ENCODE measurements at places on chromosomes 13 and 19.

DNA sequence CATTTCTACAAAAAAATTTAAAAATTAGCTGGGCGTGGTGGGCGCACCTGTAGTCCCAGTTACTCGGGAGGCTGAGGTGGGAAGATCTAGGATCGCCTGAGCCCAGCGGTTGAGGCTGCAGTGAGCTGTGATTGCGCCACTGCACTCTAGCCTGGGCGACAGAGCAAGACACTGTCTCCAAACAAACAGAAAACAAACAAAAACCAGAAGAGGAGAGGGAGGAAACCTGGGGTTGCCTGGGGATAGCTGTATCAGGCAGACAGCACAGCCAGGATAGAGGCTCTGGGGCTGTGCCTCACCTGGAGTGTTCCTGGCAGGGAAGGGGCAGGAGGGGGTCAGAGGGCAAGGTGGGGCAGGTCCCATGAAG, 2.6 kb upstream of the POLR2E start:
- no peak for DNase-seq

DNA sequence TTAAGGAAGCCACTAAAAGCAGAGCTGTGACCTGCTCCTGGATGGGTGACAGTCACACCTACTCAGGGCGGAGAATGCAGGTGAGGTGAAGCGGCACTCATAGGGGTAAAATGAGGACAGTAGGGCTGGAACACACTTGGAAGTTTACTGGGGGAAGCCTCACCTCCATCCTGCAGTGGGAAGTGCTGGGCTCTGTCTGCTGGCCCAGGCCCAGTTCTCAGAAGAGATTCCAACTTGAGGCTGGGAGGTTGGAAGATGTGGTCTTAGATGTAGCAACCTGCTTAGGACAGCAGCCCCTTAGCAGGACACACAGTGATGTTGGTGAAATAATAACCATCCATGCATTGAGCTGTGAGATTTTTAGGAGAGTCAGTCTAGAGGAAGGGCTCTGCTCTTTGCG, 4.6 kb downstream of the MEDAG start:
- DNase-seq = no peak

DNA sequence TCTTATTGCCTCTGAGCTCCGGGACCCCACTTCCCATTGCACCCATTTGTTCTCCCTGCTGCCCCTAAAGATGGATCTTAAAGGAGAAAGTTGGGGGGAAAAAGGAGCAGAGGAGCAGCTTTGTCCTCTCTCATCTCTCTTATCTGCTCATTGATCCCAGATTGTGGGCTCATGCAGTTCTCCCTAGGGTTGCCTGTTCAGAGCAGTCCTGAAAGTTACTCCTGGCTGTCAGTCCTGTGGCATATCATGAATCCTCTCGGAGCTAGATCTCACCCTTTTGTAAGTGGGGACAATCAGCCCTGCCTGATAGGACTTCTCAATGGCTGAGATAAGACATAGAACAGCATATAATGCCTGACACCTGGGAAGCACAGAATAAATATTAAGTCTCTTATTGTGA, 440.3 kb downstream of the IRS2 start:
- DNase-seq = no peak

DNA sequence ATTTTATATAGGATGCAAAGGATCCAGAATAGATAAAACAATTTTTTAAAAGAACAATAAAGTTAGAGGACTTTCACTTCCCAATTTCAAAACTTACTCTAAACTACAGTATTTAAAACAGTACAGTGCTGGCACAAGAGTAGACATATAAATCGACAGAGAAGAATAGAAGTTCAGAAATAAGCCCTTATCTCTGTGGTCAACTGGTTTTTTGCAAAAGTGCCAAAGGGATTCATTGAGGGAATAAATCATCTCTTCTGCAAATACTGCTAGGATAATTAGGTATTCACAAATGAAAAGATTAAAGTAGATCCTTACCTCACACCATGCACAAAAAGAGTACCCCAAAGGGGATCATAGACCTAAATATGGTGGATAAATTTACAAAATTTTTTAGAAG, 431.0 kb upstream of the HTR2A start:
- DNase-seq = no peak

DNA sequence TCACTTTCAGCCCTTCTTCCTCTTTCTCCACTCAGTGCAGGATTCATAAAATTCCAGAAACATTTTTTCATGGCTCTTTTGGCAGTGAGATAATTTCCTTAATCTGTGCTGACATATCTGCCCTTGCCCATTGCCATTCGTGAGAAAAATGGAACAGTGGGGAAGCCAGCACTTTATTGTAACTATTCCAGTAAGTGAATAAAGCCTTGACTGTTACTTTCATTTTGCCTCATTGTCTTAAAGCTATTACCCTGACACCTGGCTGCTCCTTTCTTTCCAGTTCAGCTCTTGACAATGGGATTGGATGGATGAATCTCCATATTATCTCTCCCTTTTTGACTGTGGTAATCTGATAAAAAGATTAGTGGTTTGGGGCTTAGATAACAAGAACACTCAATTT, 1068.1 kb upstream of the PCDH20 start:
- DNase-seq = no peak

GRCh38 chr19:47740866-47741519, 4.4 kb upstream of the NOP53 start:
- no peak for DNase-seq

DNA sequence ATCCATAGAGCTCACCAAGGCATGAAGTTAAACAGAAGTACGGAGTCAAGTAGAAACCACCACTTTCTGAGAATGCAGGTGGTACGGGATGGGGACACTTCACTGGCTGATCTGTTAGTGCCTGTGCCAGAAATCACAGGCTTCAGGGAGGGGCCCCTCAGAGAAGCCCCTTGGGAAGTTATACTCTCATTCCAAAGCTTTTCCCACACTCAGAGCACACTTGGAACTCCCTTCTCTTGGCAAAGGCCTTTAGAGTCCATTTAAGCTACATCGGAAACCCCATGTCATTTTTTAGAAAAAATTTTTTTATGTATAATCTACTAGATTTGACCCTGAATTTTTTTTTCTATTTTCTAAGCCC, 80.7 kb upstream of the WASF3 start:
- no peak for DNase-seq

GRCh38 chr19:20287070-20287469, 120.1 kb downstream of the ZNF486 start:
- DNase-seq = no peak

DNA sequence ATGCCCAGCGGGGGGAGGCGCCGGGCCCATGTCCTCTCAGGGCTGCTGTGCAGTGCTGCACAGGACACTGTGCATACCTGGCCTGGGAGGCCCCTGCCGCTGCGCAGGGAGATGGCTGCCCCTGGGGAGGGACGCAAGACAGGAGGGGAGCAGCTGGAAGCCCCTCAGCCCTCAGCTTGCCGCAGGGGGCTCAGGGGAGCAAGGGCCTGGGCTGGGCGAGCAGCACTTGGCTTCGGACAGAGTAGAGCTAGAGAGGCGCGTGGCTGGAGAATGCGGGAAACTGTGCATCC, 10.9 kb downstream of the CHERP start:
- no peak for DNase-seq

- DNase-seq = no peak
These were observed 207.1 kb upstream of the PCDH9 start for GRCh38 chr13:67437244-67437643.

- DNase-seq = peak; percentile 74
These were observed 28.1 kb downstream of the GPX4 start for GRCh38 chr19:1131718-1132551.

GRCh38 chr13:77620138-77620537, 77.3 kb upstream of the SLAIN1 start:
- DNase-seq = no peak

DNA sequence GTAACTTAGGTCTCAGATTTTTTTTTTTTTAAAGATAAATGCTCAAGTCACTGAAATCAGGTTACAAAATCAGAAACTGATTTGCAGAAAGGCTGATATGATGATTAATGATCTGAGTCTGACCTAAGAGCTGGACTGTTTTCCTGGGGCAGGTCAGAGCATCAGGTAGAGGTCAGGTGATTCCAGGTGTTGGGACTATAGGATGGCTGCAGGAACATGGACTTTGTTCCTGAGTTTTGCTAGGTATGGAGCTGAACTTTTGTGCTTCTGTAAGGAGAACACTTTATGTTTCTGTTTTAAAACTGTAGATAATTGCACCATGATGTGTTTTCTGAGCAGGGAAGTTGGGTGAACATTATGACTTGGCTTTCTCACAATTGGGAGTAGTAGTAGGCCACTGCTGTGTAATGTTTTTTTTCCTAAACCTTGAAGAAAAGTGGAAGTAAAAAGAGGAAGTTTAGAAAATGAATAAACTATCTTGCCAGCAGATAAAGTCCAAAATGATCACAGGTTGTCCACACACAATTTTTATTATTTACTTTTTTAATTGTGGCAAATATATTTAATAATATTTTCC, 297.2 kb downstream of the DCT start:
- DNase-seq = no peak

DNA sequence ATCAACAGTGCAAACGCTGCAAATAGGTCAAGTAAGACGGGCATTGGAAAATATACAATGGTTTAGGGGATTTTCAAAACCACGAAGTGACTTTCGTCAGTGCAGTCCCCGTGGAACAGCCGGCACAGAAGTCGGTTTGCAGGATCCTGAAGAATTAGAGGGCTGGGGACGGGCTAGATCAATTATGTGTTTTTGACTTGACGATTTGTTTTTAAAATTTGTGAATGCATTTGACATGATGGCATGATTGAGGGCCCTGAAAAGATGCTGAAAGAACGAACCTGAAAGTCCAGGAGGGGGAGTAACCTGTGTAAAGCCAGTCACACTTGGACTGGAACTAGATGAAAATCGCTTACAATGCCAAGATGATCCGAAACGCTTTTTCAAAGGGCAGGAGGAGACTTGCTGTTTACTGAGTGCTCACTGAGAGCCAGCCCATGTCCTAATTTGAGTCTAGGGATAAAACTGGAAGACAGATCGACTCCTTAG, 8.9 kb upstream of the DGKH start:
- DNase-seq = no peak

- DNase-seq = no peak
These were observed 221.0 kb downstream of the KLF12 start for GRCh38 chr13:73913079-73913740.

- DNase-seq = no peak
These were observed 1.8 kb upstream of the UBE2M start for GRCh38 chr19:58560007-58560887.

GRCh38 chr13:83819156-83819555, 63.1 kb downstream of the SLITRK1 start:
- no peak for DNase-seq

DNA sequence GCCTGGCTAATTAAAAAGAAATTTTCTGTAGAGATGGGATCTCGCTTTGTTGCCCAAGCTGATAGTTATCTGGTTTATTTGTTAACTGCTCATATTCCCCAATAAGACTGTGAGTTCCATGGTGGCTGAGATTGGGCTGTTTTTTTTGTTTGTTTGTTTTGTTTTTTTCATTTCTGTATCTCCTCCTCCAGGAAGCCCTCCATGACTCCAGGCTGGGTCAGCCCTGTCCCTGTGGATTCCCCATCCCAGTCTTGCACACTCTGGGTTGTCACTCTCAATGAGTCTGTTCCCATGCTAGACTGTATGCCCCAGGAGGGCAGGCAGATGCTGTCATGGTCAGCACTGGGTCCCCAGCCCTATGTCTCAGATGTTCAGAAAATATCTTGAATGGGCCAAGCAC, 2.9 kb downstream of the EML2 start:
- no peak for DNase-seq
